Left renal cortex interstitium (tissue), 4 donors: ENCODE measurements at places on chromosomes 1 and 21.

DNA sequence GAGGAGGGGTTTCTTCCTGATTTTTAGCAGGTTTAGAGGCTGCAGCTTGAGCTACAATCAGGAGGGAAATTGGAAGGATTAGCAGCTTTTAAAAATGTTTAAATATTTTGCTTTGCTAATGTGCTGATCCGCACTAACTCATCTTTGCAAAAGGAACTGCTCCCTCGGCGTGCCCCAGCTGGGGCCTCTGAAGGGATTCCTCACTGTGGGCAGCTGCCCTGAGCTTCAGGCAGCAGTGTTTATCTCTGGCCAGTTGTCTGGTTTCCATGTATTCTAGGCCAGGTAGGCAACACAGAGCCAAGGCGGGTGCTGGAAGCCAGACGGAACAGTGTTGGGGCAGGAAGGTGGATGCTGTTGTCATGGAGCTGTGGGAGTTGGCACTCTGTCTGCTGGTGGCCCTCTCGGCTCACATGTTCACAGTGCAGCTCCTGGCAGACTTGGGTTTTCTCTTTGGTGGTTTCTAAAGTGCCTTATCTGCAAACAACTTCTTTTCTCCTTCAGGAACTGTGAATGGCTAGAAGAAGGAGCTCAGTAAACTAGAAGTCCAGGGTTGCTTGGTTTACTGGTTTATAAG, 18.9 kb downstream of the NECAP2 start:
- no peak for DNase-seq

- no peak for DNase-seq
Observed at GRCh38 chr1:92833840-92834239, 2.0 kb downstream of the RPL5 start.

DNA sequence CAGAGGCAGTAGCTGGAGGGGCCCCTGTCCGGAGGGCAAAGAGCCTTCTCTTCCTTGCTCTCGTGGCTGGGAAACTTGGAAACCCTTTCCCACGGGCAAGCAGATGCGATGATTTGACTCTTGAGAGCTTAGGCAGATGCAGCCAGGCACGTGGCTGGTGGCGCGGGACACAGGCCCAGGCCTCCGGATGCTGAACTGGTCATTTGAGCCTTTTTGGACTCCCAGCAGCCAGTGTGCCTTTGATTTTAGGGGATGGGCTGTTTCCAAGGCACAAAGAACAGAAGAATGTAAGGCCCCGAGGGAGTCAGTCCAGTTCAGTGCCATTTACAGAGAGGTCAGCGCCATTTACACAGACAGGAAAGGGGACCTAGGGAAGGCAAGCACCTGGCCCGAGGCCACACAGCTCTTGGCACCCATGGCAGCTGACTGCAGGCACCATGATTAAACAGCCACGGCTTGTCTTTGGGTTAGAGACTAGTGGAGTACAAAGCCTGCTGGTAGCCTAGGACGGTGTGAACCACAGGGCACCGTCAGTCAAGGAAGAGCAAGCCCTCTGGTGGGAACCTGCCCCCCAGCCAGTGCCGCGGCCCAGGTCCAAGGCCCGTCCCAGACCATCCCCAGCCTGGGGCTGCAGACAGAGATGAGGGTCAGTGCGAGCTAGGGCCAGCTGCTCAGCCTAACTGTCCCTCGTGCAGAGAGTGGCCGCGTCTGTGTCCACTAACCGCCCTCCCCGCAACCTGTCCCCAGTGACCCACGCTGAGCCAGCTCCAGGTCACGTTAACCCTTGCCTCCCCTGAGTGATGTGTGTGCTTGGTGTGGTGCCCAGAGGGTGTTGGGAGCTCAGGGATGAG, 20.4 kb upstream of the CCDC27 start:
- no peak for DNase-seq

DNA sequence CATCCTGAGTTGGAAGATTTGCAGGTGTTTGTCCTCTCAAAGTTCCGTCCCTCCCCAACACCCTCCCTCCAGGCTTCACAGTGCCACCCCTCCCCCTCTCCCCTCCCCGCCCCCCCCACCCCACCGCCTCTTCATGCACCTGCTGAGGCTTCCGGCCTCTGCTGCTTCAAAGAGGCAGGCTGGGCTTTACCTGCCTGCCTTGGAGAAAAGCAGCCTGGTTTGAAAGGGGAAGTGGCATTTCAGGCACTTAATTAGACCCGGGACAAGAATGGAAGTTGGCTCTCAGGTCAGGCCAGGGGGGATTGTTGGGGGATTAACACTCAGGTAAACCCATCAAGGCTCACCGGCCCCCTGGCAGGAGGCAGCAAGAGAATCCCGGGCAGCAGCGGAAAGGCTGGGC, 21.1 kb downstream of the PAX7 start:
- DNase-seq: no peak

- DNase-seq: no peak
Observed at GRCh38 chr1:167057241-167057688, 32.9 kb downstream of the GPA33 start.

- no peak for DNase-seq
Observed at GRCh38 chr1:62417351-62417999, 19.4 kb upstream of the USP1 start.

DNA sequence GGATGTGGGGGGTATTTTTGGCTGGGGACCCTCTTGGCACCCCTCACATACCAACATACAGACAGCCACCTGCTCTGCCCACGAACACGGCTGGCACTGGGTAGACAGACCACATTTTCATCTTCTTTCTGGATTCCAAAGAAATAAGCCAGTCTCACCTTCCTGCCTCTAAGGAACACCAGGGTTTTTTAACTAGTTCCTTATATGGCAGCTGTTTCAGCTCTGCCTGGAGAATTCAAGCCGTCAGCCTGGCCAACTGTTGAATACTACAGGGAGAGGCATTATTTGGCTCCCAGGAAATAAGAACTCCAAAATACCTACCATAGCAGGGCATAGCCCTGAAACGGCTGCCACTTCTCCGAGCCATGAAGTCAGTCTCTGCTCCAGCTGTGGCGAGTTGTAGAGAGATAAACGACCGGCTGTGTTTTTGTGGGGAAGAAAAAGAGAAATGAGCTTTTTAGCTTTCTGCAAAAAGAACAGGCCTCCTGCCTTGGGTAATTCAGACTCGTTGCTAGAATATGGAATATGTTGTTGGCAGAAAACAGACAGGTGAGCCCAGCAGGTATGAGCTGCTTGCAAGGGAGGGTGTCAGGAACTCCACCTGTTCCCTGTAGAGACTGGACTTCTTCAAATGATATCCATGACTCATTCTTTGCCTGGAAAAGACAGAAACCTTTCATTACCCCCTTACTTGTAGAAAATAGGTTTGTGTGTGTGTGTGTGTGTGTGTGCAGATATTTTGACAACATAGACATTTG, 51.8 kb downstream of the MT1HL1 start:
- DNase-seq: no peak

GRCh38 chr21:44867999-44868700, 5.3 kb downstream of the PTTG1IP start:
- DNase-seq: no peak

DNA sequence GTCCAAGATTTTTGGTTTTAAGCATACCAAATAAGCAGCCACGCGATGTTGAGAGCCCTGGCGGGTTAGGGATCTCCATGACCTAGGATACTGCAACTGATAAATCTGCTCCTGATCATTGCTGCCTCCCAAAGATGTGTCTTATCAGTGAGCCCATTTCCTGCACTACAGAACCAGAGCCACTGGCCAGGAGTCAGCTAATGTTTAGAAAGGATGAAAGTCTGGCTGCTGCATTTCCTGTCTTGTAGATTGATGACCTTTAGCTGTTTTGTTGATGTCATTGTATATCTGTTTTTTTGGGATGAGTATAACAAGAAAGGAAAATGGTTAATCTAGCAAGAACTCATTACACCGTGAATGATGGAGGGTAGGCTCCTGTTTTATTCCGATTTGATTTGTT, 74.5 kb downstream of the C1orf21 start:
- no peak for DNase-seq

GRCh38 chr1:54463259-54464030, 57.3 kb upstream of the SSBP3 start:
- no peak for DNase-seq

- DNase-seq: no peak
Observed at GRCh38 chr1:227120826-227121225, 180.7 kb downstream of the COQ8A start.

GRCh38 chr1:34163792-34164731, 968 bp downstream of the CSMD2 start:
- DNase-seq: no peak

GRCh38 chr1:21520899-21521716, 11.9 kb downstream of the ALPL start:
- no peak for DNase-seq
